ENCODE measurements at places on chromosomes 5 and 9.

DNA sequence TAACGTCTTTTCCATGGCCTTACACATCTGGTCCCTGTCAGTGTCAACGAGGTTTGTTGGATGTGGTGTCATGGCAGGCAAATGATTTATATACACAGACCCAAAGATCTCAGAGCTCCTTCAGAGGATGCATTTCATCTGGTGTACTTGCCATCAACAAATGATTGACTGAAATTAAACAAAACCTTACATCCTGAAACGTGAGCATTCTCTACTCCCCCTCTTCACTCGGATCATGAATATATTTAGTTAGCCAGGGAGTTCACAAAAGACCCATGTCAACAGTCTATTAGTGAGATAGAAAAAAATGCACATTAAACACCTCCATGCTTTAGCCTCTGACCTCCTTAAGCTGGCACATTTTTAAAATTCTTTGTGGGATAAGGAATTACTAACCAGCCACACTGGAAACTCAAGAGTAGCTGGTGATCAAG lies 215.6 kb downstream of the EFNA5 start:
- DNase-seq: no peak

- DNase-seq: no peak
These were observed 138.0 kb upstream of the GHR start for GRCh38 chr5:42285230-42285629.

- DNase-seq: no peak
These were observed 1.9 kb downstream of the B4GALT7 start for GRCh38 chr5:177601577-177602457.

DNA sequence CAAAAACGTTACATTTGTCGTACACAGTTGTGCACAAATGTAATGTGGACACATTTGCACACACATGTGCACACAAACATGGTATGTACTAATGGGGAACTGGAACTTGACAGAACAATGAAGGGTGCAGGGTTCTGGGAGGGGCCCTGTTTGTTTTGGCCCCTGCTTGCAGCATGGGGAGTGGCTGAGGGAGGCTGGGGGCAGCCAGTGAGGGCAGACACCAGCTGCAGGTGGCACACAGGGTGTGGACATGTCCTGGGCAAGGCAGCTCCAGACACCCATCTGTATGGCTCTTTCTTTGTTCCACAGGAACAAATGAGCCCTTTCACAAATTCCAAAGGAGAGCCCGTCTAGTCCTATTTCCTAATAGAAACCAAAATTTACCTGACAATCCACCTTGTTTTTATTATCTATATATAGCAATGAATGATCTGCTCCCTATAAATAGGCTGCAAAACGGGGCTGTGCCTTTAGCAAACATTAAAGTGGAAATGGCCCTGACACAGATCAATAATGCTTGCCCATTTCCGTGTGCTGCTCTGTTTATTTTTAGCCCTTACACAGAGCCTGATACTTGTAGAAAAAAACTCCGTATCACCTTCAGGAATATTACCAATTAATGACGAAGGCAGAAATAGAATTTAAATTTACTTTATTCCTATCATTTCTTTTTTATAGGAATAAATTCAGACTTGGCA lies 26.4 kb downstream of the MARCHF3 start:
- no peak for DNase-seq

- no peak for DNase-seq
These were observed 373 bp downstream of the FBXW5 start for GRCh38 chr9:136944212-136944518.

- DNase-seq: no peak
These were observed 138.4 kb downstream of the LHFPL2 start for GRCh38 chr5:78509884-78510769.

- DNase-seq: no peak
These were observed 195.0 kb downstream of the GADD45G start for GRCh38 chr9:89799766-89800165.

DNA sequence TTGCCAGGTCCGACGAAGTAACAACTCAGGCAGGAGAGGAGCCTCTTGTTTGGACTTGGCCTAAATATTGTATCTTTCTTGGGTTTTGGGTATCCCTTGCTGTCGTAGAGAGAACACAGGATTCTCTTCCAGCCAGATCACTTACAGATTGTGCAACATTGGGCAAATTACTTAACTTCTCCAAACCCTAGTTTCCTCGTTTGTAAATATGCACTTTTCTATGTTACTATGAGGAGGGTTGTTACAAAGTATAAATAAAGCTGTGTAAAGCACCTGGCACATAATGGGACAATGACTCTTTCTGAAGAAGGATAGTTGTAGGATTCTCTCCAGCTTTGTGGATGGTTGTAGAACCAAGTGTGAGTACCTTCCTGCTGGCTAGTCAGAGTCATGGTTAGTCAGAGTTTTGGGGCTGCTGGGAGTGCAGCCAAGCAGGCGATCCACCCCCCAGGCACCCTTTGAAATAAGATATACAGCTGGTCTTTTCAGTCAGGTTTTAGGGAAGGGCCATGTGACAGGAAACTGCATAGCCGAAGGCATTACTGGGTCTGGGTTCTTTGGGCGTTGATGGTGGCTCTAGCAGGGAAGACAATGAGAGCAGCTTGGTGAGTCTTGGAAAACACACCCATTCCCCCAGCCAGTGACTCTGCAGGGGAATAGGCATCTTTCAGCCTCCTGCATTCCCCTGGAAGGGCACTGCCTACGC lies 49.9 kb upstream of the GDNF start:
- no peak for DNase-seq

GRCh38 chr9:135379540-135380267 lies 99.9 kb upstream of the PPP1R26 start:
- no peak for DNase-seq

DNA sequence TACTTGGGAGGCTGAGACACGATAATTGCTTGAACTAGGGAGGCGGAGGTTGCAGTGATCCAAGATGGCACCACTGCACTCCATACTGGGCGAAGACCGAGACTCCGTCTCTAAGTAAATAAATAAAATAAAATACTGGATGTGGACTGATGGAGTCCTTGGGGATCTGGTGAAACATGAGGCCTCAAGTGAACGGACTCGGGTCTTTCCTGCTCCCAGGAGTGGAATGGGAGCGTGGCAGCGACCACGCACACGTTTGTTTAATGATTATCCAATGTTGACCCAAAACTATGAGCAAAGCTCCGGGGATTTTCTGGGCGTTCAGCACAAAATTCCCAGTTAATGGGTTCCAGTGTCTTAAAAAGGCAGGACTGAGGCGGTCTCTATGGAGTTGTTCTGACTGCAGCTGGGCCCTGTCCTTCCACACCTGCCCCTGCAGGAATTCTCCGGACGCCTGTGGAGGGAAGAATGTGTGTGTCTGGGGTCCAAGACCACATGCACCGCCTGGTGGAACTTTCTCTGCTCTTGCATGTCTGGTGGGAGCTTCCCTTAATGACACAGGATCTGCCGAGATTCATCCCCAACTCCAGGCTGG lies 26.6 kb downstream of the NEK6 start:
- no peak for DNase-seq

DNA sequence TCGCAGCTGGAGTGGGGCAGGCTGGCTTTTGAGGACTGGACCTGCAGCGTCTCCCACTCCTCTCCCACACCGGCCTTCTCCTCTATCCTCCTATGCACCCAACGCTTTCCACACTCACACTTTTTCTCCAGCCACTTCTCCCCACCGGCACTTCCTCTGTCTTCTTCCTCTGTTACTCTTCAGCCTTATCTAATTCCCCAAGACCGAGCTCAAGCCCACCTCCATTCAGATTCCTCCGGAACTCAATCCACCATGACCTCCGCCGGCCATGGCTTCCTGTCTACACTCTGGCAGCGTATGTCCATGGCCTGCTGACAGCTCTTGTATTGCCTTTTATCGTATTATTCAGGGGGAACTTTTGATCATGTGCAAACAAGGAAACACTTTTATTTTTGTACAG lies 545 bp upstream of the OR2V1 start:
- DNase-seq: no peak

DNA sequence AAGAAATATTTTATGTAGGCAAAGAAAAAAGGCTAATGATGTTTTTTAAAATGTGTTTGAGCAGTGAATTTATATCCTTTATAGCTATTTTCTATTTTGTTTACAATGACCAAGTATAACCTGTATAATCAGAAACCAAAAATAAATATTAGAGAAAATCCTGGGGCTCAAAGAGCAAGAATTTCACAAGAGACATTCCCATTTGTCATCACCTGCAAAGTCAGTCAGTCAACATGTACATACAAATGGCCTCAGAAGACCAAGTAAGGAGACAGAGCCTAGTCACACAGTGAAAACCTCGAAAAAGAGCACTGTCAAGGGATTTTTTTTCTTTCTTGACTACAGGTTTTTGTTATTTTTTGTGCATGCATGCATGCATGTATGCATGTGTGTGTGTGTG lies 231.4 kb downstream of the GLIS3 start:
- DNase-seq: no peak

- no peak for DNase-seq
These were observed 1.1 kb upstream of the SV2C start for GRCh38 chr5:76081811-76082771.

DNA sequence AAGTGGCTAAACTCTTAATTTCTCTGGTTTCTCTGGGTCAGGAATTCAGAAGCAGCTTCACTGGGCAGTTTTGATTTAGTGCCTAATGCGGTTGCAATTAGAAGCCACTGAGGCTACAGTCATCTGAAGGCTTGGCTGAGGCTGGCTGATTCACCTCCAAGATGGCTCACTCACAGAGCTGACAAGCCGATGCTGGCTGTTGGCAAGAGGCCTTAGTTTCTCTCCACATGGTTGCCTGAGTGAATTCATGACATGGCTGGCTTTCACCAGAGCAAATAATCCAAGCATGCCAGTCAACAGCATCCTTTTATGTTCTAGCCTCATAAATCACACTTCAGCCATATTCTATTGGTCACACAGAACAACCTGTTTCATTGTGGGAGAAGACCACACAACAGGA lies 2.8 kb upstream of the CDK7 start:
- no peak for DNase-seq

DNA sequence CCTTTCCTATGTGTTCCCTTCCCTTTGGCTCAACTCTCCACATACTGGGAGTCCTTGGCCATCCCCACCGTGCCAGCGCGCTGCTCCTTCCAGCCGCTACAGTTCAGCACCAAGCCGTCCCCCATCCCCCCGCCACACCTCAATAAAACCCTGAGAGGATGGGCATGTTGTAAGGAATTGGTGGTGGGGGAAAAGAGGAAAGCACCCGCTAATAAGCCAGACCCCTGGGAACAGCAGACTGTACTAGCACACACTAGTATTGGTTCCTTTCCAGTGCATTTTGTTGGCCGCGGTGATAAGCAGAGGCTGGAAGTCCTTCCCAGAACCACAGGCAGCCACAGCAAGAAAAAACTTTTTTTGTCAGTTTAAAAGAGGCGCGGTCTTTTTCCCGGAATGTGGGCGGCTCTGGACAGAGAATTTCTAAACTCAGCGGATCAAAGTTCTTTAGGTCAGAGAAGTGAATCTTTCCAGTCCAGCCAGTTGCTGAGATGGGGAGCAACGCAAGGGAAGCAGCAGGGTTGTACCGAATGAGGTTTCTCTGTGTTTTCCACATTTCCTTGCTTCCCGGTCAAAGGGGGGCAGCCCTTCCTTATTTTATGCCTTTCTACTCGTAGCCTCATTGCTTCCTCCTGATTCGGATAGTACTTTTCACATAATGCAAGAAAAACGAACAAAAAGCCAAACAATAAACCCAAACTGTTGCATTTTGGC lies 2.1 kb downstream of the CHSY3 start:
- no peak for DNase-seq

DNA sequence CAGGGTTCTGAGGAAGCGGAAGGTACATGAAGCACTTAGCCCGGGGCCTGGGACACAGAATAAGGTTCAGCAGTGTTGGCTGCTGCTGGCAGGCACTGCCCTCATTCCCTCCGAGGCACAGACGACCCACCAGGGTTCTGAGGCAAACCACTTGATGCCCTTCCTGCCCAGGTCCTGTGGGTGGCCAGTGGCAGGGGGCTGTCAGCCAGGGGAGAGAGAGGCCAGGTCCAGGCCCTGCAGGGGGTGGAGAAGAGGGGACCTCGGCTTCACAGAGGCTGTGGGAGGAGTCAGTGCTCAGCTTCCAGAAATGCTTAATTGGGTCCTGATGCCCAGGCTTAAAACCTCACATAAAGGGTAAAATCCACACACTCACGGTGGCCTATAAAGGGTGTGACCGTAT lies 4.4 kb upstream of the ZDHHC12 start:
- no peak for DNase-seq

- no peak for DNase-seq
These were observed 32.9 kb upstream of the KCNIP1 start for GRCh38 chr5:170470808-170471404.

DNA sequence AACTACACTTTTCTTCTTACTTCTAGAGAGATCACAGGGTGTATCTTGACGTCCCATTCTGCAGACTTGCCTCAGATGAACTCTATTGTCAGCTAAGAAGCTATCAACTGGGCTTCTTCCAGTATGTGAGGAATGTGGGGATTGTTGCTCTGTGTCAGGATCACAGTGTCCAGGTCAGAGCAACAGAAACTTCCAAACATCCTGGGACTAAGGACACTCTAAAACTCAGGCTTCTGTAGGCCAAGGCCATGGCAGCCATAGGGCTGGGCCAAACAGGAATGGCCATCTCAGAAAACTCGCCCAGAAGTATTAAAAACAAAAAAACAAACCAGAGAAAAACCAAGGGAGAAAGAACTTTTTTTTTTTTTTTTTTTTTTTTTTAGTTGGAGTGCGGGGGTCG lies 210.0 kb upstream of the CLINT1 start:
- DNase-seq: no peak

Measured in stimulated activated CD8-positive, alpha-beta memory T cell treated with anti-CD3 and anti-CD28 coated beads, Interleukin-7, amount 100 ng/mL, for 24 hours (primary cell).